Right ventricle myocardium superior (tissue), 1 donor: ENCODE measurements at places on chromosomes 7 and 10. TPM values are rescaled to one million over a fixed set of nuclear protein-coding genes. Genes with fewer than 3 reads are reported as not detected.

DNA sequence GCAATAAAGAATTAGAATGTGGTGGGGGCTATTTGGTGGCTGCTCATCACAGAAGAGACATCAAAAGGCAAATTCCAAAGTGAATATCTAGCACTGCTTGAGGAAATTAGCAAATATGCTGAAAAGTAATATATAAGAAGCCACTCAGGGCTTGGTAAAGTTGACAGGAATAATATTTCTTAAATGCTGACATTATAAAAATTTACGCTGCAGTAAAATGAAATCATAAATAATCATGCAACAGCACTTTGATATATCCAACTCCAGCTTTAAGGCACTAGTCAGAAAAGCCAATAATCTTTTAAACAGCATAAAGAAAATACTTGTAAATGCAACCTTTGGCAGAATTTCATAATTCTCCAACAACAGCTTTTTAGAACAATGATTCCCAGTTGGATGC, 36.9 kb downstream of the DNAJC12 start:
- DNase-seq, result no peak

DNA sequence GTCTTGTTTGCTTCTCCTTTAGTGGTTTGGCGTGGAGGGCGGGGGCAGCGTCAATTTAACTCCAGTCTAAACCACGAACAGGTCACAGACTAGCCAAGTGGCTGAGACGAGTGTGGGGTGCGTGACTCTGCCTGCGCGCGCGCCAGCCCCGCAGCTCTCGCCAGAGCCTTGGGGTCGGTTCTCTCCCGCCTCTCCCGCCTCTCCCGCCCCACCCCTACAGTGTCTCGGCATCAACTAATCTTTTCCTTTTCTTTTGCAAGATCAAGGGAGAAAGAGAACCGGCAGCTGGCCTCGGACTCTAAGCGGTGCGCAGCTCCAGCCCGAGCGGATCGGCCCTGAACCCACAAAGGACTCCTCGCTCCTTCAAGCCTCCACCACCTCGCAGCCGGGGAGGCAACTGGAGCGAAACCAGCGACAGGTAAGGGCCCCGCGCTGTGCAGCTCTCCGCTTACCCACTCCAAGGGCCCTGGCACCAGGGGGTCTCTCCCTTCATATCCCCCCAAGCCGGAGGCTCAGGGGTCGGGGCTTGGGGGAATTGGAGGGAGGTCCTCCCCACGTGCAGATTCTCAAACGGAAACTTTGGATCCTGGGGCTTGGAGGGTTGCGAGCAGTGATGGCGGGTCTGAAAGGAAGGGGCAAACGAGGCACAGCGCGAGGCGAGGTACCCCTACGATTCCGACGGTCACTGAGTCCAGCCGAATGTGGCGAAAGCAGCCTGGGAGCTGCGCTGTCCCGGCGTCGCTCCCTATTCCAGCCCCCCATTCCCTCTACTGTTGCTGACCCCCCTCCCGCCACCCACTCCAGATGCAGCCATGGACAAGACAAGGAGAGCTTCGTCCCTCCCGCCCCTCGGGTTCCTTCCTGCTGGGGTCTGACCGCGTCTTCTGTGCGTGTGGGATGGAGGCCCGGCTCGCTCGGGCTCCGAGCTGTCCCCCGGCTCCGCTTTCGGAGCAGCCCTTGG, 829 bp downstream of the CHRM2 start:
- DNase-seq, result peak; percentile 48

DNA sequence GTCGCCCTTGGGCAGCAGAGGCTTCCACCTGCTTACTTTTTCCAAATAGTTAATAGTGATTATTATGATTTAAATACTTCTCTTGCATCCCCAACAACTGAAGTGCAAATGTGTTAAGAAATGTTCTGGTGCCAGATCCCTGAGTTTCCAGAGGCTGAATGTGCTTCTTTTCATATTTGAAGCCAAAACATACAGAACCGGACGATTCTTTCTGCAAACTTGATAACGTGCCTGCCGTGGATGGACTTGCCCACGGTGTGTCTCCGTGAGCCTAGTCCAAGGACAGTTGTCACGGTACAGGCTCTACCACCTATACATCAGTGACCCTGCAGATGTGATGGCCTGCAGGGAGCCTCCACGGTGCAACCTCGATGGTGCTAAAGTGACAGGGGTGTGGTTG, 198.6 kb upstream of the LYZL2 start:
- DNase-seq, result no peak

GRCh38 chr7:142960955-142961512, 1.1 kb downstream of the KEL start:
- DNase-seq, result no peak

CDC14C gene
- total RNA-seq, result not detected
